ENCODE measurements at places on chromosomes 11 and 22. TPM values are rescaled to one million over a fixed set of nuclear protein-coding genes. Genes with fewer than 3 reads are reported as not detected.

DNA sequence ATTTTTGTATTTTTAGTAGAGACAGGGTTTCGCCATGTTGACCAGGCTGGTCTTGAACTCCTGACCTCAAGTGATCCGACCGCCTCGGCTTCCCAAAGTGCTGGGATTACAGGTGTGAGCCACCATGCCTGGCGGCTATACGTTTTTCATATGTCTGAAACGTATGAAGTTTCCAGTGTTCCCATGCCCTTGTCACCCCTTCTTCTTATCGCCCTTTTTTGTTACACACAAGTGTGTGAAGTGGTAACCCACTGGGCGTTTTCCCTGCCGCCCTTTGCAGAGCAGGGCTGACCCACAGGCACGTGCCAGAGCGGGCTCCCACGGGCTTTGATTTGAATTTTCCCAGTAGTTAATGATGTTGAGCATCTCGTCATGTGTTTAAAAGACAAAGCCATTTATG lies 17.0 kb downstream of the PIM3 start:
- H3K4me3 ChIP-seq, result no peak overlapping the region
- H3K4me1 ChIP-seq, result peaks cover 6% of the 10 kb centered on the region
- H3K27ac ChIP-seq, result no peak overlapping the region

Gene DEPDC7
- 3.2 TPM for total RNA-seq

- no peak overlapping the region for H3K4me3 ChIP-seq
- no peaks in the 10 kb centered on the region for H3K27me3 ChIP-seq
- no peak overlapping the region for H3K27ac ChIP-seq
- no peaks in the 10 kb centered on the region for H3K36me3 ChIP-seq
- no peak for DNase-seq
- H3K4me1 ChIP-seq, result no peaks in the 10 kb centered on the region
These were observed 62.0 kb downstream of the IGF2 start for GRCh38 chr11:2077061-2077802.

DNA sequence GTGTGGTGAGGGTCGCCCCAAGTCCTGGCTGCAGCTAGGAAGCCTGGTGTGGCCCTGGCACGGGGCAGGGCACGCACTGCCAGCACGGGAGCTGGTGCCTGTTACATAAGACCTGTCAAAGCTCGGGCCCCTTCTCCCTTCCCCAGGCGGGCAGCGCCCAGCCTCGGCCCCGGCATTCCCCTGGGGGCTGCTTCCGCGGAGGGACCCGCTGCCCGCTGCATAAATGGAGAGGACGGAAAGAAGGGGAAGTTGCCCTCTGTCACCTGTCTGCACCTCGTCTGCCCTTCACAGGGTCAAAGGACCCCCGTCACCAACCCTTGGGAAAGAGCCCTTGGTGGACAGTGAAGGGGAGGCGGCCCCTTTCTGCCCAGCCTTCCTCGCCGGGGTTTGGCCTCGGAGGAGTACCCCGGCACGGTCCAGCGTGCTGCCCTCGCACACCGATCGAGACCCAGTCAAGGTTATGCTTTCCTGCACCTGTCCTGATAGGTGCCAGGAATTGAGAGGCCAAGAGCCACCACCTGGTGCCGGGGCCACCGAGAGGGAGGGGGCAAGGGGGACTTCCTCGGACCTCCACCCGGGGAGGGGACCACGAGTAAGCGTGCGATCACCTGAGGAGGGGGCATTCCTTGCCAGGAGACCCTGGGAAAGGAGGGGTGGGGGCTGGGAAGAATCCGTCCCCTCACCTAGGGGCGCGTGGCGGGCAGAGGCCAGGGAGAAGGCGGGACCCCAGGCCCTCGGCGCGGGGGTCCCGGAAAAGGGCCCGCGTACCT lies 16.8 kb upstream of the MFRP start:
- H3K27me3 ChIP-seq, result peaks cover 39% of the 10 kb centered on the region
- H3K36me3 ChIP-seq, result no peaks in the 10 kb centered on the region
- no peak overlapping the region for H3K27ac ChIP-seq
- H3K4me3 ChIP-seq, result no peak overlapping the region

GRCh38 chr22:28882878-28883656 lies at the start of gene ZNRF3:
ZNRF3 (plus strand) TSS chr22:28883572; CDS start chr22:28883767, 195 bp downstream.
- peak; percentile 83 for DNase-seq
- H3K4me3 ChIP-seq, result peak within 1 kb of the TSS; percentile 48

DNA sequence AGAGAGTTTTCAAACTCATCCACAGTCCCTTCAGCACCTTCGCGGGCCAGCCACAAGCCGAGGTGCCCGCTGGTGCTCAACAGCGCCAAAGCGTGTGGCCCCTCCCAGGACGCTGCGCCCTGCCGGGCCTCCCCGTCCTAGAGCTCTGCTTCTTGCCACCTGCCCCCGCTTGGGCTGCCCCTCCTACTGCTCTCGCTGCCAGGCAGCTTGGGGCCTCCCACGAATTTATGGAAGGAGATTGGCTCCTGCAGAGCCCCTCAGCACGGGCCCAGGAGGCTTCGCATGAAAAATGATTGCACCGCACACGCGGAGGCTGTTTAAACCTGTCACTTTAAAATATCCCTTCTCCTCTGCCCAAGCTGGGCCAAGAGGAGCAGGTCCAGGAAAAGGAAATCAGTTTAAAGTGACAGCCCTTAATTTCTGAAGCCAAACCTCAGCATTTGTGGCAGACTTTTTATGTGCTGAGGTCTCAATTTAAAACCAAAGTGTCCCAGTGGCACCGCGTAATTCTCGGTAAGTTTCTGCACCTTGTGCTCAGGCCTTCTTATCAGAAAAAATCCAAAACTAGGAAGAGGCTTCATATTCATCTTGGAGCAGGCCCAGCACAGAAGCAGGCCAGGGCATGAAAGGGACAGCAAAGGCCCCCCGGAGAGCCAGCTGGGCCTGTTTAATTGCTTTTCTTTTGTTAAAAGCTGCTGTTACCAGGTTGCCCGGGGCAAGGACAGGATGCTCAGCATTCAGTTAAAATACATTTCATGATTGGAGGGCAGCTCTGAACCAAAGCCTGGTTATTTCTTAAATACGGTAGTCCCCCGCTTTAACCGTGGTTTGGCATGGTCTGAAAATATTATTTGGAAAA lies 303.6 kb downstream of the OPCML start:
- H3K4me1 ChIP-seq, result no peaks in the 10 kb centered on the region
- peaks cover 3% of the 10 kb centered on the region for H3K27me3 ChIP-seq
- no peak overlapping the region for H3K4me3 ChIP-seq
- H3K27ac ChIP-seq, result no peak overlapping the region
- H3K36me3 ChIP-seq, result no peaks in the 10 kb centered on the region

GRCh38 chr11:119206511-119207414 lies 624 bp downstream of the CBL start:
- H3K36me3 ChIP-seq, result no peaks in the 10 kb centered on the region
- H3K27ac ChIP-seq, result peak overlapping the region; percentile 54
- H3K4me1 ChIP-seq, result peaks cover 3% of the 10 kb centered on the region
- H3K27me3 ChIP-seq, result no peaks in the 10 kb centered on the region

Gene LGALS12
- total RNA-seq, result 0.71 TPM
